ENCODE measurements at places on chromosomes 2 and 18.

DNA sequence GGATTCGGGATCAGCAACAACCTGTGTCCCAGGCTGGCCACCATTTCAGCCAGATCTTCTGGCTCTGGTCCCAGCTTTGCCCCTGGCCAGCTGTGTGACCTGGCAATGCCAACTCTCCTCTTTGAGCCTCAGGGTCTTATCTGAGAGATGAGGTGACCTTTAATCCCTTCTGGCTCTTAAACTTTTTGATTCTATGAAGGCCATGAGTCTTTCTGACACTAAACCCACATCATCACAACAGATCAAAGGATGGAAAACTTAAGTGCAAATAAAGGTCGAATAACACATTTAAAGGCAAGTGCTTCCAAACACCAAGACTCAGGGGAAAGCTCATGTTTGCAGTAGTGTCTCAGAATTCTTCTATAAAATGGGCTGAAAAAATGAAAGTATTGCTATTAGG, 491.8 kb upstream of the NRP2 start:
- no peak for DNase-seq

- no peak for DNase-seq
These were observed 321.6 kb downstream of the STK39 start for GRCh38 chr2:167925758-167926157.

DNA sequence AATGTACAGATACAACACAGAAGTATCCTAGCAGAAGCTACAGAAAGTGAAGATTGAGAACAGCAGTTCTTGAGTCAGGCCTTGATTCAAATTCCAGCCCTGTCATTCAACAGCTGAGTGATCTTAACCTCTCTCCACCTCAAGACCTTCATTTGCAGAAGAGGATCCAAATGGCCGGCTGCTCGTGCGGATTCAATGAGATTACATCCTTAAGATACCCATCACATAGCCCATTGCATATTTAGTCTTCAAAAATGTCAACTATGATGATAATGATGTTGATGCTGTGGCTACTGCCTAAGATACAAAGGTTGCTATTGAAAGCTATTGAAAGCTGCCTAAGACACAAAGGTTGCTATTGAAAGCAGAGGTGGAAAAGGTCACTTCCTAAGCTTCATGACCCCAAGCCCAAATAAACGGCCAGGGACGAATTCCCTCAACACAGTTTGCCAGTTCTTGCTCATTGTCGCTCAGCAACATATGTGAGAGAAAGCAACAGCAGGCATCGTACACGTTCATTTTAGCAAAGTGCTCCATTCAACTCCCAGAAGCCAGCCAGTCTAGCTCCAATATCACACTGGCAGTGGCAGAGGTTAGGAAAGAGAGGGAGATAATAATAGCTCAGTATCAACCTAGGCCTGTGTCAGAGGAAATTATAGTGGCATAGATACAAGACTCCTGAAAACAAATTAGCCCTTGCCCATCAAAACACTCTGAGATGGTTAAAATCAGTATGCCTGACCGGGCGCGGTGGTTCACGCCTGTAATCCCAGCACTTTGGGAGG, 36.1 kb downstream of the MRPL35 start:
- no peak for DNase-seq

- DNase-seq, result no peak
These were observed 424.0 kb upstream of the CRIM1 start for GRCh38 chr2:35931626-35932025.

- no peak for DNase-seq
These were observed 258.6 kb downstream of the RBM43 start for GRCh38 chr2:151002959-151003600.

GRCh38 chr2:127089478-127090235, 17.3 kb downstream of the BIN1 start:
- DNase-seq, result no peak

DNA sequence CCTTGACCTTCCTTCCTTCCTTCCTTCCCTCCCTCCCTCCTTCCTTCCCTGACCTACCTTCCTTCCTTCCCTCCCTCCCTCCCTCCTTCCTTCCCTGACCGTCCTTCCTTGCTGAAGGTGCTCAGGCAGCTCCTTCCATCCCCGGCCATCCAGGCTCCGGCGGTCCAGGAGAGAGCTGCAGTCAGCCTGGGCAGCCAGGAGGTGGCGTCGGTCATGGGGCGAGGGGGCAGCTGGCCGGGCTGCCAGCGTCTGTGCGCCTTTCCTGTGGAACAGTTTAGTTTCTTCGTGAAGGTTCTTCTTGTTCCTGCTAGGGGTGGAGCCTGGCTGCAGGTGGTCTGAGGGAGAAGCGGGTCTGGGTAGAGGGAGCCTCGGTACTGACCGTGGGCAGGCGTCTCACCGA, 15.7 kb downstream of the GPR35 start:
- DNase-seq, result peak; percentile 48

DNA sequence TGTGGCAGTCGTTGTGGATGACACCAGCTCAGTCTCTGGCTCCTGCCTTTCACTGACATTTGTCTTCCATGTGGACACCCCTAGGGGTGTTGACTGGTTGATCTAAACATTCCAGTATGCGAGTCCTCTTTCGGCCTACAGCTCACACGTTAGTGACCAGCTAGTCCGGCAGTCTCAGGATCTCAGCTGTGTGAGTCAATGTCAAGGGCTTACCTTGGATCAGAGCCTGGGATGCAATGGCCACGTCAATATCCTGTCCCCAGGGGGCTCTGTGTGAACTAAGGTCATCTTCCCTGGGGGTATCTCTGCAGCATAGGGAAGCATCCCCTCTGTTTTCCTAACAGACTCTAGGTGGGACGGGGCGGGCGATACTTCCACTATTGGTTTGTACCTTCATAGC, 35.1 kb upstream of the YWHAQ start:
- DNase-seq, result no peak

GRCh38 chr2:73922681-73923080, 4.0 kb upstream of the DGUOK start:
- DNase-seq, result no peak

GRCh38 chr2:177303939-177304338, 39.4 kb upstream of the NFE2L2 start:
- DNase-seq, result no peak

GRCh38 chr2:97908208-97908676, 87.5 kb downstream of the TMEM131 start:
- DNase-seq, result no peak

DNA sequence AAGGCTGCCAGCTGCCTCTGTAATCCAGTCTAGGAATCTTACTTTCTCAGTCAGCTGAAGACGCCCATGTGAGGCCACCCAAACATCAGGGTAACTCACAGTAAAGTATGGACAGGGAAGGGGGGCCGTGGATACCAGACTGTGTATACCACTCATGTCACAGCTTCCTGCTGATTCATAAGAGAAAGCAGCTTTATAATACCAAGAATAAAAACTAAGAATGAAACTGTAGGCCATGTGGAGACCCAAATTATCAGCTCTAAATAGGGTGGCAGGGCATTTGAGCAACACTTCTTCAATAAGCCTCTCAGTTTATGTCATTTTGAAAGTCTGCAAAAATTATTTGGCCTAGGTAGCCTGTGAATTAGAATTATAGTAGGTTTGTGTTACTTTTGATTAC, 115.0 kb upstream of the CDCA7 start:
- no peak for DNase-seq

GRCh38 chr2:62281663-62282062, 85.7 kb downstream of the B3GNT2 start:
- no peak for DNase-seq

GRCh38 chr2:133438848-133439564, 129.3 kb downstream of the NCKAP5 start:
- no peak for DNase-seq

- no peak for DNase-seq
These were observed 99.5 kb downstream of the TCF4 start for GRCh38 chr18:55488473-55488872.
